ENCODE measurements at places on chromosomes 2 and 18.

DNA sequence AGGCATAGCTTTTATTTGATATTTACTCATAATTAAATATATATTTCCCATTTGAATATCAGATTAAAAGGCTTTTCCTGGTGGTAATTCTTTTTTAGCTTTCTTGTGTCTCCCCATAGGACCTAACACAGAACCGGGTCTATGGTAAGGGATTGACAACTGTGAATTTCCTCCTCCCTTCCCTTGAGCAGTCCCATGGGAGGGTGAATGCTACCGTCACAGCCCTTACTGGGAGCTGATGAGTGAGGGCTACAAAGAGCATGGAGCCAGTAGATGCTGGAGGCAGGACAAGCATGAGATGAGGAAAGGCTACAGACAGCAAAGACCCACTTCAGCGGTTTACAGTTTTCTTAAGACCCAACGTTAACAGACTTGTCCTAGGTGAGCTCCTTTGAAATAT, 170.6 kb upstream of the EPAS1 start:
- no peak for DNase-seq

- DNase-seq: no peak
Observed at GRCh38 chr2:73037947-73038585, 33.4 kb downstream of the SFXN5 start.

DNA sequence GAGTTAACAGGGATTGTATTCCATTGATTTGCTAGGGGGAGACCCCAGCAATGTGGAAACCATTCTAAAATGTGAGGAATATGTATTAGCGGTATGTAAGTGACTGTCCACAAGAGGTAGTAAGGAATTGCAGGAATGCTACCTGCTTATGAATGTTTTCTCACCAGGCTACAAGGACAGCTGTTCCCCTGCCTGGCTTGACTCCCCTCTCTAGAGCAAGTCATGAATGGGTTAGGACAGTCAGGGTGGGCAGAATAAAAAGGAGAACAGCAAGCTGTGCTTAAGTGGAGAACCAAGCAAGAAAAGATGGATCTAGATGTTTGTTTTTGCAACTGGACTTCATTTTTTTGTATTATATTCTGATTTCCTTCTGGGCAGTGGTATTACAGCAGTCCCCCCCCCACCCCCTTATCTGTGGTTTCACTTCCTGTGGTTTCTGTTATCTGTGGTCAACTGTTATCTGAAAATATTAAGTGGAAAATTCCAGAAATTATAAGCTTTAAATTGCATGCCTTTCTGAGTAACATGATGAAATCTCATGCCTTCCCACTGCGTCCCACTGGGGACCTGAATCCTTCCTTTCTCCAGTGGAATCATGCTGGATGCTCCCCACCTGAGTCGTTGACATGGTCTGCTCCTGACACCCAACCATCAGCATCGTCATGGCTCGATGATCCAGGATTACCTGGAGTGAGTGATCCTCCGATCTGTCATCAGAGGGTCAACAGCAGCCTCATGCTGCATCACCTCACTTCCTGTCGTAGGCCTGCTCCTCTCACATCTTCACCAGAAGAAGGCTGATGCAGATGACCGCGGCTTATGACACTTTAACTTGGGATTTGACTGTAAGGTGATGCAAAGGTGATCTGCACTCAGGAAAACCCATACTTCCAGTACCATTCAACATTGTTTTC, 52.2 kb downstream of the VAPA start:
- no peak for DNase-seq

GRCh38 chr18:54140641-54141040, 83.8 kb downstream of the MBD2 start:
- DNase-seq: no peak

DNA sequence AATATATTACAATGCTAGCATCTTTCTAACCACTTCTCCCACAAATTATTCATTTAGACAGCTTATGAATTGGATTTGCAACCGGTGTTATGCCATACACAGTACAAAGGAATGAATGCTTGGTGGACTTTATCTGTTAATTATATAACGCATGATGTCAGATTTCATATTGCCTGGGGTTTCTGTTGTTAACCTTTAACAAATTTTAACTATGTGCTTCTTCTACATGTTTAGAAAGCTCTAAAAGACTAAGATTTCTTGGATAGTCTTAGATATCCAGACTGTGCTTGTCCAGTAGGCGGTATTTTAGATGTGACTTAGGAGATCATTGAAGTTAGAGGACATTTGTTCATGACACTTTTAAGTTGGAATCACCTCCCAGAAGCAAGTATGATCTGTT, 976.3 kb downstream of the TMEM182 start:
- DNase-seq: no peak

DNA sequence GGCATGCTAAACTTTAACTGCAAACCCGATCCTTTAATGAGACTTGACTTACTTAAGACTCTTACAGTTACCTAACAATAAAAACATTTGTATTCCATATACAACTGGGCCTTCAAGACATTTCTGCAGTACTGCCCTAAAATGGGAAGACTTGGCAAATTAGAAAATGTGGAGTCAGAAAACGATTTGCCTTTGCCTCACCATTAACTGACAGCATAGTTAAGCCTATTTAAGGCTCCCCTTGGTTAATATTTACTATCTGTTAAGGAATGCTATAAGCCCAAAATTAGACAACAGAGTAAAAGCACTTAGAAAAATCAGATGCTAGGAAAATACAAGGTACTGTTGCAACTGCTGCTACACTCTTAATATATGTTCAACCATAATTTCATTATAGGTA, 18.7 kb downstream of the TYW5 start:
- DNase-seq: no peak

DNA sequence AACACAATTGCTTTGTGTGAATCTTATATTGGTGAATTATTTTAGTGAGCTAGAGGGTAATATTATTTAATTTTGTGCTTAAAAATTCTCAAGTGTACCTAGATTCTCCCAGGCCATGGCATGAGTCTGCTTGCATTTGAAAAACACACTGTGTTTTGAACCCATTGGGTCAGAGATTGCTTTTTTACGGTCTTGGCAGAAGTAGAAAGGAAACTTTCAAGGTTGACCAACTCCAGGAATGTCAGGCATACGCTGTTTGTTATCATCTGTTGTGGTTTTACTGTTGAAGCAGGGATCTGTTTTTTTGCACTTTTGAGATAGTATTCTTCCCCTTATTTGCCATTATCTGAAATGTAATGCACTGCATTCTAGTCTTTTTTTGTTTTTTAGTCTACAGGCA, 377.4 kb downstream of the RPRM start:
- no peak for DNase-seq

- DNase-seq: no peak
Observed at GRCh38 chr2:100615471-100615870, 52.7 kb downstream of the PDCL3 start.

DNA sequence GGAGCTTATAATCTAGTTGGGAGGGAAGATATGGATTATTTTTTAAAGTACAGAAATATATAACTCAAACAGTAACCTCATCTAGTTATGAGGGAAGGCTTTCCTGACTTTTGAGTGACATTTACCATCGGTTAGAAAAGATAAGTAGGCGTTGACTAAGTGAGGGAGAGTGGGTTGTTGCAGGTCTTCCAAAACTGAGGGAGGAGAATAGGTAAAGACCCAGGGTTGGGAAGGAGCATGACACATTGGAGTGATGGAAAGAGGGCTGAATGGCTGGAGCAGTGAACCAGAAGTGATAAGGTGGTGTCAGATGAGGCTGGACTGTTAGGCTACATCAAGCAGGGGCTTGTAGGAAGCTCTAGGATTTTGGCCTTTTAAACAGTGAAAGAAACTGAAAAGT, 10.6 kb upstream of the NUP35 start:
- DNase-seq: no peak

GRCh38 chr18:58640891-58641610, 12.2 kb upstream of the ALPK2 start:
- DNase-seq: no peak

- no peak for DNase-seq
Observed at GRCh38 chr2:170345607-170346006, 167.7 kb downstream of the MYO3B start.

- DNase-seq: no peak
Observed at GRCh38 chr2:33262097-33262496, 214.4 kb upstream of the RASGRP3 start.

- DNase-seq: no peak
Observed at GRCh38 chr2:1633092-1633671, 111.1 kb downstream of the PXDN start.

DNA sequence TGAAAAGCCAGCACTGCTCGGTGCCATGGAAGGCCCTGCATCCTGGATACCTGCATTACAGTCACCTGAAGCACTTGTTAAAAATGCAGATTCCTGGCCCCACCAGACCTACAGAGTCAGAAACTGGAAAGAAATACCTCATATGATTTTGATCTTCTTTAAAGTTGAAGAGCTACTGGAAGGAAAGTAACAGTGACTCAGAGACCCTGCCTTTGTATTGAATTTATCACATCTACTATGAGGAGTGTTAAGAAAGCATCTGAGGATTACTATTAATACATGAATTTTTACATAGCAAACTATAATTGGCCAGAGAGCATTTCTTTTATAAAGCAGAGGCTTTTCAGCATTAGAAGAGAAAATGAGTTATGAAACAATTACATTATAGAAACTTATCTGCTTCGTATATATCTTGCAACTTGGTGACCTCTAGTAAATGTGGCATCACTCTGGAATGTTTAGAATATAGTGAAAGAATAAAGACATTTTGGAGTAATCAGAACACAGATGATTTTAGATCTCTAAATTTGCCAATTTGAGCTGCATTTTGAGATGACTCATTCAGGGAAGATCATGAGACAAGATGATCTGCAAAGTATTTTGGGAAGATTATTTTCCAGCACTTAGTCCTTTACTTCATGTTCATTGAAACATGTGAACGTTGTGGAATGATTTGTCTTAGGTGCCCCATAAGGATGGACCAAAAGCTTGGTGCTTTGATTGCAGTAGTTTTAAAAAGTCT, 12.2 kb downstream of the PTPRM start:
- no peak for DNase-seq

- DNase-seq: no peak
Observed at GRCh38 chr2:66869076-66869475, 434.2 kb downstream of the MEIS1 start.

- no peak for DNase-seq
Observed at GRCh38 chr2:209411718-209412117, 12.1 kb upstream of the MAP2 start.

DNA sequence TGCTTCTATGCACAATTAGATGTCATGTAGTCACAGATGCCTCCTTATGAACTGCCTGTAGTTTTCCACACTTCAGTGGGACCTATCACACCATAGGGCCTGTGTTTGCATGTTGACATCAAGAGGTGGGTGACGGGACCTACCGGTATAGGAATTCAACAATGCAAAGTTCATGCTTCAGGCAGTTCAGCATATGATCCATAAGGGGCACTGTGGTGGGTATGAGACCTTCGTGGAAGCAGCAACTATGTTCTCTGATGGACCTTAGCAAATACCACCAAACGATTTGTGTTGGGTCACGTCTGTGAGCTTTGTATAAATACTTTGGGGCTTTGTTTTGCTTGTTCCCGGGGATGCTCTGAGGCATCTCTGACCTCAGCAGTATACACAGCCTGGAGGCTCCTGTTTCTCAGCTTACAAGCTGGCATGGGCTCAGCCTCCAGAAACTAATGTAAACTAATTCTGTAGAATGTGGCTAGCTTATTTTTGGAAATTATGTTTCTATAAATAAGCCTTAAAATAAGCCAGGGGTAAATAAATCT, 111.6 kb downstream of the DTNA start:
- DNase-seq: no peak

DNA sequence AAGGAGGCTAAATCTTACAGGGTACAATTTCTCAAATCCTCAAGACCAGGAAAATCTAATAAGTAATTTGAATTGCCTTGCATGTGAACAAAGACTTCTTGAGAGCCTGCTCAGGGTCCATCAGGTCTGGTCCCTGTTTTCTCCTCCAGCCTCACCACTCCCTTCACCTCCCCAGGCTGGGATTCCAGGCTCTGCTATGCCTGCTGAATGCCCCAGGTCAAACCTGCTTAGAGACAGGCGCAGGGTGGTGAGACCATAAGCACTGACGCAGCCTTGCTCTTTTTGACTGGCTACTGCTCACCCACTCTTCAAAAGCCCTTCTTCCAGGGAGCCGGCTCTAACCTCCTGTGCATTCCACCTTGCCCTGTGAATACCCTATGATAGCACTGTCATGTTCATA, 356.4 kb upstream of the ACVR2A start:
- no peak for DNase-seq

DNA sequence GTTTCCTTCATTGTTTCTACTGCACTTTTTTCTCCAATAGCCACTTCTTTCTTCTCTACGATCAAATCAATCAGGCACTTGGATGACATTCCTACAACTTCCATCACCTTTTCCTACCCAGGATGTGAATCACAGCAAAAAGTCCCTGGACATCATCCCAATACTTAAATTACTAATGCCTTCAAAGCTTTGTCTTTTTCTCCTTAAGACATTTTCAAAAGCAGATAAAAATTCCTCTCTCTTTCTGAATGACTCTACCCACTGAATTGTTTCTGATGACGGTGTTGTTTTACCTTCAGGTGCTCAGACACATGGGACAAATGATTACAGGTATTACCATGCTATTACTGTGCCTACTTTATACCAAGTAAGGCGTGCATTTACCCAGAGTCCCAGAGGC, 500.9 kb downstream of the FBXO15 start:
- DNase-seq: no peak

DNA sequence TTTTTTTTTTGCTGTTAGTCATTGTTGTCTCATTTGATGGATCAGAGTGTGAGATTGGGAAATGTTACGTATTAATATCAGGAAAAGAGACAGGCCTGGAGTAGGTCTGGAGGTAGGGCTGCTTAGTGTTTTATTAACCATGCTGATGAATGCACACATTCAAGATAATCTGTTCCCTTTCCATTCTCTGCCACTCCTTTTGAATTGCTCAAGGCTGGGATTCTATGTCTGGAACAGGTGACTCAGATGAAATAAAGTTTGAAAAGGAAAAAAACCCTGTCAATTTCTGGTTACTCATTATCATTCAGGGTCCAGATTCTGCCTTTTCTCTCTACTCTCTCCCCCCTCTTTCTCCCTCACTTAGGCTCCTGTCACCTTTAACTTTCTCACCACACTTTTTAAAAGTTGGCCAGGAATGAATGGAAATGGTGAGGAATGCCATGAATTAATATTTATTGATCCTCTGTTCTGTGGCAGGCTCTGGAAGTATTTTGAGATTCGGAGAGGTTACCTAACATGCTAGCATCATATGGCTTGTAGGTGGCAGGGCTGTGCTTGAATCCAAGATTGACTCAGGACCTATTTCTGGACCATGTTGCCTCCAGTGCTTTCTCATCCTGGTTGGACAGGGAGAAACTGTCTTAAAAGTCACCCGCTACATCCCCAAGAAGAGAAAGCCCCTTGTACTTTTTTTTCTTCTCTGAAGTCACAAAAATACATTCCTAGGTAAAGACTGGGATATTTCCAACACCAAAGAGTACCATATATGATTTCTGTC, 40.2 kb downstream of the MAP4K4 start:
- DNase-seq: no peak

- no peak for DNase-seq
Observed at GRCh38 chr2:170229744-170230143, 51.8 kb downstream of the MYO3B start.

GRCh38 chr2:135744760-135745314, 3.2 kb downstream of the UBXN4 start:
- no peak for DNase-seq

Measured in activated CD4-positive, CD25-positive, alpha-beta regulatory T cell (primary cell).